ENCODE measurements at places on chromosomes 3 and 15.

DNA sequence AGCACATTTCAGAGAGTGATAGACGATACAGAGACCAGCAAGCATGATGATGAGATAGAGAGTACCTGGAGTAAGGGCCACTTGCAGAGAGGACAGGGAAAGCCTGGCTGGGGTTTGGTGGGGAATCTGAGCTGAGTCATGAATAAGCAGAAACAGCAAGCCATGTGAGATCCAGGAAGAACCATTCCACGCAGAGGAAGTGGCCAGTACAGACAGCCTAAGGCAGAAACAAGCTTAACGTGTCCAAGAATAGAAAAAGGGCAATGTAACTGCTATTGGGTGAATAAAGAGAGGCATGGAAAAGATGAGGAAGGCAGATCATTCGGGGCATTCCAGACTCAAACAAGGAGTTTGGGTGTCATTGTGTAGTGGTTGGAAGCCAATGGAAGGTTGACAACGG is 816.3 kb upstream of the CFAP20DC start:
- no peak for DNase-seq

- DNase-seq = no peak
These were observed 41.9 kb downstream of the NOX5 start for GRCh38 chr15:69056365-69056764.

DNA sequence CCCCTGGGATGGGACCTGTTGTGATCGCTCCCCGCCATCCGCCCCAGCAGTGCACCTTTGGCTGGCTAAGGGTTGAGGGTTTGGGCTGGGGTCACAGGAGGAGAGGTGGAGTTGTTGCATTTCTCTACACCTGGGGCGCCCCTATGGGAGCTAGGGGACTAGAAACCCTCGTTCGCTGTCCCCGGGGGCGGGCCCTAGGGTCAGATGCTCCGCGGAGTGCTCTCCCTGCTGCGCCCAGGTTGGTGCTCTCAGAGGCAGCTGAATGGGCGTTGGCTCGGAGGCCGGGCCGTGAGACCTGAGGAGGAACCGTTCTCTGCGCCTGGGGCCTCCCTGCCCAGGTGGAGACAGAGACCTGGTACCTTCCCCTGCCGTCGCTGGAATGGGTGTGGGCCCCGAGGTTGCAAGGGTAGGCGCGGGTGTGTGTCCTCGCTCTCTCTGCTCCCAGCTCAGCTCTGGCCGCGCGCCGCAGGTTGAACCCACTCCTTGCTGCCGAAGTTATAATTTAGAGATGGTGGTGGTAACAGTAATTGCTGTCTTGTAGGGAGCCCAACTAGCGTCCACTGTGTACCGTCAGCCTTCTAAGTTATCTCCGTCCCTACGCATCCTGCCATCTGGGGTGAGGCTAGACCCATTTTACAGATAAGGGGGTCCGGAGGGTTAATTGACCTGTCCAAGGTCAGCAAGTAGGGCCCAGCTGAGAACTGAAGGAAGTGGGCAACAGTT is 965 bp downstream of the FLNB start:
- DNase-seq = no peak

- DNase-seq = peak; percentile 61
These were observed 76.0 kb upstream of the HACD2 start for GRCh38 chr3:123660900-123661299.

GRCh38 chr3:46585799-46586693 is 19.9 kb upstream of the LRRC2 start:
- DNase-seq = no peak

DNA sequence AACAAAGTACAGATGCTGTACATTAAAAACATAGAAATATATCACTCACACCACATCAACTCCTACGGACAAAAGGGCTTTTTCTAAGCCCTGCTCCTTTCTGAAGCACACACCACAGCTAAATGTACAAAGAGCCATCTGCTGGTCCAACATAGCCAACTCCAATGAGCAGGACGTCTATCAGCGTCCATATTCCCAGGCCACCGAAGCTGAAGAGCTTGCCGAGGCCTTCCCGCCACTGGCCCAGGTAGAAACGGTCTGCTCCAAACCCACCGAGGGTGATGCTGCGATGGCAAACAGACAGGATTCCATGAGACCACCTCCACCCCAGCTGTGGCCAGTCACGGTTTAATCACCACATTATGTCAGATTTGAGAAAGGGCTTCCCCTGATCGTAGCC is 9.8 kb downstream of the TM2D3 start:
- peak; percentile 25 for DNase-seq

- DNase-seq = no peak
These were observed 85.4 kb downstream of the ZNF385D start for GRCh38 chr3:21665444-21666100.

DNA sequence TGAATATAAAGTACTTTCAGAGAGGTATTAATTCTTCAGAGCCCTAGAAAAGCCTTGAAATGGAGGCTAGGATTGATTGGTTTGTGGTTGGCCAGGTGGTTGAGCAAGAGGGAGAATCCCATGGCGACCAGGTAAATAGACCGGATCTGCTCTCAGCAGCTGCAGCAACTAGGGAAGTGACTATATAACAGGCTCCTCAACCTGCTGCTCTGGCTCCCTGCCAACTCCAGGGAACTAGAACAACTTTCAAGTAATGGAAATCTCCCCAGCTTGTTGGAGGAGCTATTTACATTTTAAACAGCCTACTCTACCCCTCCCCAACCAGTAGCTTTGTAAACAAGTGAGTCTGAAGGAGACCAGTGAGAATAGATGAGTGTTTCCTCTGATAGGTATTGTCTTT is 121.8 kb upstream of the CADM2 start:
- DNase-seq = no peak

GRCh38 chr15:59437142-59437816 is 707 bp upstream of the FAM81A start:
- DNase-seq = no peak

GRCh38 chr15:101469520-101470288 is 19.8 kb downstream of the PCSK6 start:
- no peak for DNase-seq

DNA sequence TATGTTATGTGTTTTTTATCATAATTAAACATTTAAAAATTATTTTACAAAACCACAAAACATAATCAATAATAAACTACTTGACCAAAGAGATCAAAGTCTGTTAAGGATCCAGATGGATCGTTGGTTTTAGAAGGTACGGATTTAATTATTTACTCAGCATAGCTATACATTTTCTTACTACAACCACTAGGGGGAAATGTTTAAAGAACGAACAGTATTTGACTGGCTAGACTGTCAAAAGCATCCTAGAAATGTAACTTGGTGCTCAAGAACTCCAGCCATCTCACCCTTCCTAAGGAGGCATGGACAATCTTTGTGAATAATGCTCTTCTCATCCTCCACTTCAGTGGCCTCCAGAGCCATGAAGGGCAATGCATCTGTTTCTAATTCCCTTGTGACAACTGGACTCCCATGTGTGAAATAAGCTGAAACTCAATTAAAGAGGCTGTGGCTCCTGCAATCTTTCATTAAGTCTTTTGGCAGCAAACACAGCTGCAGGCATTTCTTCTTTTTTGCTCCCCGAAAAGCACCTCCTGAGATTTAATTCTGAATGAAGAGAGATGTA is 94.7 kb upstream of the TUSC7 start:
- DNase-seq = no peak

- no peak for DNase-seq
These were observed 267.0 kb upstream of the UMPS start for GRCh38 chr3:124463234-124463633.

DNA sequence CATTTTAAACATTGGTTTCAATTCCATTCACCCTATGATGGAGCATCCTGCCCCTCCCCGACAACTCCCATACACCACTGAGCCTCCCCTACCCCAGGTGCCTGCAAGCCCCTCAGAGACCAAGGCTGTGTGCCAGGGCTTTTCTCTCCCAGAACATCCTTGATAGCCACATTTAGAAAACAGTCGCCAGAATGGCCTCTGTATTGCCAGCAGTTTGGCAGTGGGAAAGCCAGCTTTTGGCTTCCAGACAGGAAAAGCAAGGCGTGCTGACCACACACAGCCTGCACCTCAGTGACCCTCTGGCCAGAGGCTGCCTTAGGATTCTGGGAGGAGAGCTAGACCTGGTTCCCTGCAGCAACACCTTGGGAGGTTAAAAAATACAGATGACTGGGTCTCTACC is 18.2 kb upstream of the HRH1 start:
- DNase-seq = no peak

GRCh38 chr3:132174500-132174899 is 139.7 kb upstream of the CPNE4 start:
- DNase-seq = no peak

- no peak for DNase-seq
These were observed 317.5 kb upstream of the CNTN6 start for GRCh38 chr3:775178-775880.

DNA sequence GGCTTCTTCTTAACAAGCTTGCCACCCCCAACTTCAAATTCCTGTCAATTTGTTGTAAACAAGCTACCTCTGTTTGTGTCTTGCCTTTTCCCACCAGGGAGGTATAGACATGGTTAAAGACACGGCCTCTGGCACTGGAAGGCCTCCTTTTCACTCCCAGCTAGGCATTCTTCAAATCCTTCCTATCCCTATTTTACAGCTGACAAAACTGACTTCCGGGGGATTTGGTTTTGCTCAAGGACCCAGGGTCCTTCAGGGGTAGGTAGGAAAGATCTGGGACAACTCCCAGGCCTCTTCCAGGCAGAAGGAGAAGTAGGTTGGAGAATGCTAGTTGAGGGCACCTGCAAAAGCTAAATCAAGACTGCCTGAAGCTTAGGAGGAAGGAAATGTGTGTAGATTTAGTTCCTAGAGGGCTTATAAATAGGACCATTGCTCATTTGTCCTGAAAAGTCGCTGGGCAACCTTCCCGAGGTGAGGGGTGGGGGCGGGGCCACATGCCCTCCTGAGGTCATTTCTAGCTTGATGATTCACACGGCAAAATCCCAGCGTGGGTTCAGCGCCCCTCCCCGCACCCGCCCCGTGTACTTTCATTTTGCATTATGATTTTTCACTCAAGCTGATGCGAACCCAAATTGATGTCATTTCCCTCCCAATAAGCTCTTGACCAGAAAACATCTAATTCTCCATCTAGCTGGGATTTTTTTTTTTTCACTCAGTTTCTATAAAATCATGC is 365.5 kb downstream of the SHQ1 start:
- no peak for DNase-seq

GRCh38 chr15:82317091-82317489 is 32.2 kb downstream of the GOLGA6L10 start:
- DNase-seq = no peak

DNA sequence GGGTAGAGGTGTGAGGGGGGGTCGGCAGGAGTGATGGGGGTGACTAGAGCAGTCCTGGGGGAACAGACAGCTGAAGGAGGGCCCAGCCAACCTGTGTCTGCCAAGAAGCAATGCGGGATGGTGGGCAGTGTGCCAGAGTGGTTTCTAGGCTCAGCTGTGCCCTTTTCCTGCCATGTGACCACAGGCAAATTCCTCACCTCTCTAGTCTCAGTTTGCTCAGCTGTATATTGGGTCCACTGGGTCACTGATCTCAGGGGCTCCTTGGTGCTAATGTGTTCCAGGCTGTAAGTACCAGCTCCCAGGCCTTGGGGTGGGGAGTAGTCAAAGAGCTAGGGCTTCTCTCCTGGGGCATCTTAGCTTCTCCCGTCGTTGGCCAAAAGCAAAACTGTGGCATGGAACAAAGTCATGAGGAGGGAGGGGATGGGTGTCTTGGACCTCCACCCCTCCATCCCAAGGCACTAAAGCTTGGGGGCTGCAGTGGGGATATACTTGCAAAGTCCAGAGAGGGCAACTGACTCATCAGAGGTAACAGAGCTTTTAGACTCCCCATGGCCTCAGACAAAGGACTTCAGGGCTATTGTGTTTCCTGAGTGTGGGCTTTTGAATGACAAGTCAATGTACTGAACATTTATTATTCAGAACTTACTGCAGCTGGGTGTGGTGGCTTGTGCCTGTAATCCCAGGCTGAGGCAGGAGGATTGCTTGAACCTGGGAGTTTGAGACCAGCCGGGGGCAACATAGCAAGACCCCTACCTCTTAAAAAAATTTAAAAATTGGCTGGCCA is 20.9 kb downstream of the SMAD6 start:
- no peak for DNase-seq

- DNase-seq = no peak
These were observed 101.2 kb downstream of the VGLL4 start for GRCh38 chr3:11542551-11542950.

GRCh38 chr3:61683549-61684236 is 122.3 kb downstream of the PTPRG start:
- DNase-seq = no peak

DNA sequence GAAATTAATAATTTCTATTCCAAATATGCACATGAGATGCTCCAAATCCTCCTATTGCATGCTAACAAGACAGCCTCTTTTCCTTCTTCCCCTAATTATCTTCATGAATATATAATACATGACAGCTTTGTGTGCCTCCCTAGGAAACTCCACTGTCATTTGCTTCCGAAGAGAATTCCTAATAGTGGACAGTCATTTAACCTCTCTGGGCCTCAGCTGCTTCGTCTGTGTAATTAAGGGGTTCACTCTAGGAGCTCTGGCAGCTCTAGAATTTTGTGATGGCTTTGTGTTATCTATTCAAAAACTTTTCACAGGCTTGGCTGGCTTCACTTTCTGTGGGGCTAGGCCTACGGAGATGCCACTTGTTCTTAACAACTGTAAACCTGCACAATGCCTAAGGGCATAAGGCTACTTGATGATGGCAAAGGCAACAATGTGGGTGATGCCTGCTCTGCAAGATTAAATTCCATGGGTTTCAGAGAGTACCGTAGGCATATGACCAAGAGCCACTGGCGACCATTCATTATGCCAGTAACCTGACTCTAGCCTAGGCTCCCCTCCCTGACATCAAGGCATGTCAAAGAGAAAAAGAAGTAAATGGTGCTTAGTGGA is 333.8 kb upstream of the UMPS start:
- no peak for DNase-seq

GRCh38 chr3:170523248-170523647 is 62.6 kb downstream of the SLC7A14 start:
- DNase-seq = no peak

- DNase-seq = no peak
These were observed 284.2 kb upstream of the ROPN1 start for GRCh38 chr3:124276133-124276532.

GRCh38 chr15:97890307-97890706 is 70.2 kb upstream of the ARRDC4 start:
- no peak for DNase-seq

GRCh38 chr15:22936577-22937472 is 43.3 kb downstream of the CYFIP1 start:
- DNase-seq = no peak
